Right ventricle myocardium inferior (tissue), 1 donor: ENCODE measurements at places on chromosomes 2 and 18. TPM values are rescaled to one million over a fixed set of nuclear protein-coding genes. Genes with fewer than 3 reads are reported as not detected.

Gene C2orf66
- not detected for total RNA-seq

Gene PRSS56
- 0.11 TPM for total RNA-seq

Gene FABP1
- total RNA-seq = not detected

GRCh38 chr18:63550068-63550467 lies 7.9 kb downstream of the SERPINB12 start:
- DNase-seq = no peak

DNA sequence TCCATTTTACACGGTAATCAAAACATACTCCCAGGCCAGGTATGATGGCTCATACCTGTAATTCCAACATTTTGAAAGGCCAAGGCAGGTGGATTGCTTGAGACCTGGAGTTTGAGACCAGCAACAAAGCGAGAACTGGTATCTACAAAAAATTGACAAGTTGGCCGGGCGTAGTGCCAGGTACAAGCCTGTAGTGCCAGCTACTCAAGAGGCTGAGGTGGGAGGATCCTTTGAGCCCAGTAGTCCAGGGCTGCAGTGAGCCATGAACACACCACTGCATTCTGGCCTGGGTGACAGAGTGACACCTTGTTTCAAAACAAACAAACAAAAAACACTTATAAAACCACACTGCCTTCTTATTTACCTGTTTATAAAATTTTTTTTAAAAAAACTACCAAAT lies 80.8 kb downstream of the GAREM1 start:
- no peak for DNase-seq

GRCh38 chr18:23300231-23300805 lies 152.8 kb upstream of the RIOK3 start:
- no peak for DNase-seq

DNA sequence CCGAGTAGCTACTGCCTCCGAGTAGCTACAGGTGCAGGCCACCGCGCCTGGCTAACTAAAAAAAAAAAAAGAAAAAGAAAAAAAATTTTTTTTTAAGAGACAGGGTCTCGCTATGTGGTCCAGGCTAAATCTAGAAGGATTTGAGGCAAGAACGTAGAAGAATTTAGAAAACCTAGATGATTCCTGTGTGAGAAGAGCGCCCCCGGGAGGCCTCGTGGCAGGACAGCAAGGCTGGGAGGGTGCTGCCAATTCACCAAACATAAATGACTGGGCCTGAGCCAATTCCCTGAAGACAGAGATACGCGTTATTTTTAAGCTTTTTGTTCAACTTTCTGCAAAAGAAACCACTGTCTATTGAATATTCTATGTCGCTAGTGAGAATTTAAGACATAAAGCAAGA lies 90.1 kb upstream of the TGFA start:
- no peak for DNase-seq

DNA sequence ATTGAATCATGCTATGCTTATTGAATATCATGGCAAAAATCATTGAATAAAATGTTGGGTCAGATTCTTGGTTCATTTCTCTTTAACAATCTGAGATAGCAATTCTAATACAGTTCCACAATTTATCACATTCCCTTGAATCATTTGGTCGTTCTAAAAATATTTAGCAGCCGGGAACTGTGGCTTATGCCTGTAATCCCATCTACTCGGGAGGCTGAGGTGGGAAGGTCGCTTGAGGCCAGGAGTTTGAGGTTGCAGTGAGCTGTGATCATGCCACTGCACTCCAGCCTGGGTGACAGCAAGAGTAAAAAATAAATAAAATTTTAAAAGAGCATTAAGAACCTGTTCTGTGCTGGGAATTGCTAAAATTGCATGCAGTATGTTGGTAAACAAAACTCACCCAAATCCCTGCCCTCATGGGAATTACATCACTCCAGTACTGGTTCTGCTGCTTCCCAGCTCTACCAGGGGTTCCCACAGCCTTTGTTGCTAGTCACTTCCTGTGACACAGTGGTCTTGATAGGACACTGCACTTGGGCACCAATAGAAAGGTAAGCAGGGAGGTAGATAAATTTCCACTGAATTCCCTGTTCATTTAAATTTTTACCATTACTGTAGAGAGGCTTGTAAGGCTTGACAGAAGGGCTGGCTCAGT lies 200.4 kb downstream of the CTNNA2 start:
- no peak for DNase-seq
